BJ (cell line): ENCODE measurements at places on chromosomes 5 and 9.
A peak's percentile ranks its signal among the peaks of the same experiment; 100 is the strongest.

- DNase-seq: no peak
These were observed 909 bp downstream of the AFF4 start for GRCh38 chr5:132962429-132963021.

GRCh38 chr5:89087128-89087527 lies 204.1 kb upstream of the MEF2C start:
- no peak for DNase-seq

GRCh38 chr5:17808566-17808965 lies 174.3 kb downstream of the TAF11L14 start:
- DNase-seq: no peak

GRCh38 chr5:158470764-158471534 lies 612.0 kb upstream of the CLINT1 start:
- no peak for DNase-seq

GRCh38 chr5:43061352-43062075 lies 21.4 kb upstream of the ANXA2R start:
- no peak for DNase-seq

GRCh38 chr5:68548959-68549676 lies 333.6 kb downstream of the PIK3R1 start:
- DNase-seq: no peak

GRCh38 chr5:113145757-113146387 lies 169.3 kb downstream of the DCP2 start:
- no peak for DNase-seq

DNA sequence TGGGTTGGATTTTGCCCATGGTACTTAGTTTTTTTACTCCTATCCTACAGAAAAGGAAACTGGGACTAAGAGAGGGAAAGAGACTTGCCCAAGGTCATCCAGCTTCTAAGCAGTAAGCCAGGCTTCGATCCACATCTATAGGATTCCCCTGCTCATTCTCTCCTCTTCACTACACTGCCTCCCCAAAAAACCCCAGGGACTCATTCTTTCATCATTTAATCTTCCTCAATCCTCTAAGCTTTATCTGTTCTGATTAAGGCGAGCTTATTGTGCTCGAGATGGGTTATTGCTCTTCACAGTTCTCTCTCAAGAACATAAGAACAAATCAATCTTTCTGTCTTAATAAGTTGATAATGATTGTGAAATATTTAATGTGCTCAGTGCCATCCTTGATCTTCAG lies 511.1 kb upstream of the BRINP1 start:
- DNase-seq: no peak

- no peak for DNase-seq
These were observed 72.3 kb downstream of the ZNF366 start for GRCh38 chr5:72434781-72435437.

DNA sequence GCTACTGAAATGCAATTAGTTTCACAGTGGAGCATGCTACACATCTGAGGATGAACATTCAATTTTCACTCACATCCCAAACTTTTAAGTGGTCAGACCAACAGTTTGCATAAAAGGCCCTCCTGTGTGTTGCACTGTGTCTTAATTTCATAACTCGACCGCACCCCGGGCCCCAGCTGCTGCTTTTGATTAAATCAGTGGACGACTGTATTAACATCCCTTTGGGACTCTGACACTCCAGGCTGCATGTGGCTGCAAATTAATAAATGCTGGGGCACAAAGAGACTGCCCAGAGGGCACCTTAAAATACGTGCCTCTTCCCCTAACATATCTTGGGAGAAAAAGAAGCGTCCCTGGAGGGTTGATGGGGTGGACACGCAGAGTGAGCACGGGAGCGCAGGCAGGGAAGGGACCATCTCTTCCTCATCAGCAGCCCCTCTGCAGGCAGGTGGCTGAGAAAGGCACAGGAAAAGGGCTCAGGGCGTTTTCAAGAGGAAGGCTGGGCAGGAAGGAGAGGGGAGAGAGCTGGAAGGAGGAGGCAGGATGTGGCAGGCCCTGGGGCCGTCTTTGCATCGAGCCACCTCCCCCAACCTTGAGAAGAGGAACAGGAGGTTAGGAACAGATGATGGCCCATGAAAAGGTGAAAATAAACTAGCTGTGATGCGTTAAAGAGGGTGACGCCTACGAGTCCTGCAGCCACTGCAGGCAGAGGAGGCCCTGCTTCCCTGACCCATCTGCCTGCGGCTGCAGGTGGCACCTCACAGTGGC lies 18.6 kb downstream of the MED10 start:
- no peak for DNase-seq

DNA sequence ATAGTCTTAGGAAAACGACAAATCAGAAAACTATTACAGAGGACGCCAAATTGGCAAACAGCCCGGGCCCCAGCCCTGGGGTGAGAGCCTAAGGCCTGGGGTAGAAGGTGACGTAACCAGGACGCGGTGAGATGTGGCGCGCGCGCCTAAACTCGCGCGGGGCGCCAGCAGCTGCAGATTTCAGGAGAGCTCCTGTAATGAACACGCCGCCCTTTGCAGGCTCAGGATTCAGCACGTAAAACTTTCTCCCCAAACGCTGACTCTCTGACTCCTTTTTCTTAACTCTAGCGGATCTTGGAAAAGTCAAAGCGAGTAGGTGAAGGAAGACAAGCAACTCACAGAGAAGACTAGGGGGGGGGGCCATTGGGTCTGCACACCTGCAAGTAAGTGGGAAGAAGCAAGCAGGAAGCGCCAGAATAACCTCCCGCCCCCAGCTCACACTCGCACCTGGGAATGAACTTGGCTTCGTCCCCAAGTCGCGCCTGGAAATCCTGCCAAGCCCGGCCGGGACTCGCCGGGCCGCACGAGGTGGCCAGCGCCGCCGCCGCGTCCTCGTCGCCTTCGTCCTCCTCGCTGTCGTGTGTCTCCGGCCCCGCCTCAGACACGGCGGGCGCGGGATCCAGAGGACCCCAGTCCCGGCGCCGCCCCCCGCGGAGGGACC lies 822 bp downstream of the RASEF start:
- no peak for DNase-seq

GRCh38 chr5:137589185-137589584 lies 90.1 kb upstream of the SPOCK1 start:
- DNase-seq: no peak

- no peak for DNase-seq
These were observed 2.6 kb upstream of the MSX2 start for GRCh38 chr5:174721530-174722432.

DNA sequence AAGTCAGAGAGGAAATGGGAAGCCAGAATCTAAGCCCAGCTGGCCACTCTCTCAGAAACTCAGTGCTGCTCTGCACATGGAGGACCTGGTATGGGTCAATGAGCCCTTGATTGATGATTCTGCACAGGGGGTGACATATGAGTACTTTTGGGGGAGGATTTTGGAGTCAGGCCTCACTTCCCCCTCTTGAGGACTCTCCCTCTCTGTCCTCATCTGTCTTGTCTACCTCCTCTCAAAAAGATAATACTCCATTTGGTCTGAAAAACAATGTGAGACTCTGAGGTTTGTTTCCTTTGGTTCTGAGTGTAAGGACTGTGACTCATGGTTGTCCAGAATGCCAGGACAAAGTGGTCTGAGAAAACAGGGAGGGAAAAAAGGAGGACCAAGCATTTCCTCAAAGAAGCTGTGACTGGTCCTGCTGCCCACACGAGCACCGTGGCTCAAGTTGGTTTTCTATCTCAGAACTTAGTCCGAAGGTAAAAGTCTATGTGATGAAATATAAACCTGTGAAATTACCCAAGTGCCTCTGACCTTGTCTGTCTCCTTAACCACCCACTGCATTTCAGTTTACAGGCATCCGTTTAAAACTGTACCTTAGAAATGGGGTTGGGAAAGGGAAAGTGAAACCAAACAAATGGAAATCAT lies 11.1 kb downstream of the TTC39B start:
- DNase-seq: peak; percentile 20

- no peak for DNase-seq
These were observed 31.1 kb downstream of the PAEP start for GRCh38 chr9:135592625-135593024.

- no peak for DNase-seq
These were observed at the start of gene PCDHGA3 for GRCh38 chr5:141343242-141343952. Gene PCDHGA3, plus strand, starts transcription at chr5:141343829. Its CDS starts 205 bp downstream, at chr5:141344034.
